Mammary epithelial cell (primary cell): ENCODE measurements at places on chromosomes 16 and 17. TPM values are rescaled to one million over a fixed set of nuclear protein-coding genes. Genes with fewer than 3 reads are reported as not detected.

The CFAP97D1 gene
- total RNA-seq: not detected

The GJC1 gene
- total RNA-seq: 7.0 TPM

The KRTAP4-5 gene
- total RNA-seq: not detected

The ADORA2B gene
- 44.9 and 61.2 TPM in 2 replicates for total RNA-seq

The CD79B gene
- 0.26 TPM in 1 of 2 replicates, not detected in the other for total RNA-seq

The CLDN6 gene
- not detected for total RNA-seq

The CLEC3A gene
- total RNA-seq: not detected

The EME1 gene
- total RNA-seq: 0.17 TPM

The MBTD1 gene
- total RNA-seq: 10.3 TPM

The TM4SF5 gene
- total RNA-seq: not detected in 2 replicates

The TBC1D3E gene
- total RNA-seq: not detected

The CIITA gene
- total RNA-seq: 0.17 TPM

The PIK3R6 gene
- total RNA-seq: not detected in 2 replicates

The KRT25 gene
- total RNA-seq: not detected in 2 replicates

The TBC1D3I gene
- total RNA-seq: not detected in 2 replicates

The NT5M gene
- total RNA-seq: 3.8 TPM

The SLC16A5 gene
- total RNA-seq: 7.1 and 9.8 TPM in 2 replicates

The RTN4RL1 gene
- total RNA-seq: 0.83 and 5.7 TPM in 2 replicates

The TLCD3A gene
- total RNA-seq: 24.2 TPM

The C16orf46 gene
- 0.88 and 0.99 TPM in 2 replicates for total RNA-seq

The BPTF gene
- 54.3 TPM for total RNA-seq
